AG10803 (cell line): ENCODE measurements at places on chromosomes 3 and 15.
A peak's percentile ranks its signal among the peaks of the same experiment; 100 is the strongest.

DNA sequence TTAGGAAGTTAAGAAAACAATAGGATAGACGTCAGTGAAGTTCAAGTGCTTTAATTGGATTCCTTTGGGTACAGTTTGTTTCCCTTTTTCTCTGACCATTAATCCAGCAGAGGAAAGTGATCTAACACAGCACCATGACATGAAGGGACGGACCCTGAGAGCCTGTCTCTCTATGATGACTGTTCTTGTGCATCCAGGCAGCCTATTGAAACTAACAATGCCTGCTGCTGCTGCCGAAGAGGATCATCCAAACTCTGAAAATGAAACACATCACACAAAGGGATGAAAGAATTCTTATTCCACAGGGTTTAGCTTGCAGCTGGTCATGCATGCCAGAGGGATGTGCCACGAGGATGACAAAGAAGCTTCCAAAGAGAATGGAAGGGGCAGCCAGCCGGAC lies 75.5 kb downstream of the ZBTB20 start:
- DNase-seq: peak; percentile 90

GRCh38 chr3:5002174-5002870 lies 23.1 kb downstream of the BHLHE40 start:
- DNase-seq: no peak

- DNase-seq: no peak
These were observed 657.0 kb upstream of the NAALADL2 start for GRCh38 chr3:174202116-174202515.

DNA sequence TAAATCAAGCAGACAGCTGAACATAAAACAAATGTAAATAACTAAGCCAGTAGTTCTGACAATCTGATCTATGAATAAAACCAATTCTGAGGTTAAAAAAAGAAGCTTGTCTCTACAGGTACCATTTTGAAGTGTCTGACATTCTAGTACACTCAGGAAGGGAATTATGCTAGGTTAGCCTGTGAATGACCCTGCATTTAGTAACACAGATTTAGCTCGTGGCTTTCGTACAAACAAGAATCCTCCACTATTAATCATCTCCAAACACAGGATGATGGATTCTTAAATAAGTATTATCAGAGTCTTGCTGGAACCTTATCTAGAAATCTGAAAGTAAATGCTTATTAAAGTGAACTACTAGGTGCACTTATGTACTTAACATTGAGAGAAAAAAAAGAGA lies 1120.1 kb downstream of the ROBO1 start:
- DNase-seq: no peak

DNA sequence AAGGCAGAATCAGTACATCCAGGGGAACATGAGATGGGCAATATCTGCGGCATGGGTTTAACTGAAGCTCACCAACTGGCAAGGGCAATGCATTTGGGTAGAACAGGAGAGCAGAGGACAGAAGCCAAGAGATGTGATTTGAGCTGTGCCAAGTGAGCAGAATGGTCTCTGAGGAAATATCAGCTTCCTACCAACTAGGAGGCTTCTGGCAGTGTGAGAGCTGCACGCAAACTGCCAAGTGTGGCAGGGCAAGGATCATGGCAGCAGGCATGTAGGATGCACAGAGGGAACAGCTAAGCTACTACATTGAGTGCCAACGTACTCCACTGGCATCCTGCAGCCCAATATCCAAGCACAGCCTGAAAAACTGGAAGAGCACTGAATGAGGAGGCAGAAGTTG lies 1036.5 kb downstream of the TUSC7 start:
- DNase-seq: no peak

- DNase-seq: peak; percentile 39
These were observed 19.4 kb upstream of the LMCD1 start for GRCh38 chr3:8482263-8482662.

DNA sequence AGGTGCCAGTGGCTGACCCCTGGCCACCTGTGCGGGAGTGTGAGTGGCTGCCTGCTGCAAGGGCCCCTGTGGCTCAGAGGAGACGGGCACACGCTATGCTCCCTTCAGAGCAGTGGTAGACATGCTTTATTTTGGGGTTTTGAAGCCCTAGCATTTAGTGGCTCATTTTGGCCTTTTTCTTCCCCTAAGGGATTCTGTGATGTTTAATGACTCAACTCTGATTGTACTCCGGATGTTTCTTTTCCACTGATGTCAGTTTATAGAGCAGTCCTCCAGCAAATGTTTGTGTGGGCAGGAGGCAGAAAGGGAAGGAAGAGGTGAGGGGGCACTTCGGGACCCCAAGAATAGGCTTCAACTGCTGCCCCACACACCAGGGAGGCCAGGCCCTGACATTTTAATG lies 288.9 kb upstream of the C2CD4B start:
- DNase-seq: peak; percentile 58

DNA sequence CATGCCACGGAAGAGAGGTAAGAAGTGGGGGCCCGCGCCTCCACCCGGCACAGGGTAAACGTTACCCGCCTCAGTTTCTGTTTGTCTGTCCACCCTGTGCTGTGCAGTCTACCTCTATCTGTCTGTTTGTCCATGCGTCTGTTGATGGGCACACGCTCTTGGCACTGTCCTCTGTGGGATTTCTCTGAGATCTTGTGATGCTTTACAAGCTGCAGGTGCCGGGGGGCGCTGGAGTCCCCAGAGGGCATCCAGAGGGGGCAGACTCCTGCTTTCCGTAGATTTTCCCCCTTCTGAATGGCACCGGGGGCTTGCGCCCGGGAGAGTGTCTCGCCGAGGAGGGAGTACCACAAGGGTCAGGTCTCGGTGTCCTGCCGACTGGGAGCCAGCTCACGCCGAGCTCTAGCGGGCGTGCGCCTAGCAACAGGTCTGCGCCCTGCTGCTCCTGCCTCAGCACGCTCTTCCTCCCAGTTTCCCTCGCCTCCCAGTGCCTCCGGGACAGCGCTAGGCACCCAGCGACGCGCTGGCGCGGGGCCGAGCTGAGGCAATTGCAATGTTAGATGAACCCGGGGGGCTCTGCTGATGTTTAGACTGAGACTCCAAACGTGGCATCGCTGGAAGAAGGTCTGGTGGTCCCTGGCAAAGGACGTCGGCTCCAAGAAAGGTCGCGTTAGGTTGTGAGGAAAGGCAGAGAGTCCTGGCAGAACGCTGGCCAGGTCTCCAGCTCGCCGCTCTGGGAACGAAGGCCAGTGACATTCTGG lies 667 bp downstream of the CEMIP start:
- no peak for DNase-seq

DNA sequence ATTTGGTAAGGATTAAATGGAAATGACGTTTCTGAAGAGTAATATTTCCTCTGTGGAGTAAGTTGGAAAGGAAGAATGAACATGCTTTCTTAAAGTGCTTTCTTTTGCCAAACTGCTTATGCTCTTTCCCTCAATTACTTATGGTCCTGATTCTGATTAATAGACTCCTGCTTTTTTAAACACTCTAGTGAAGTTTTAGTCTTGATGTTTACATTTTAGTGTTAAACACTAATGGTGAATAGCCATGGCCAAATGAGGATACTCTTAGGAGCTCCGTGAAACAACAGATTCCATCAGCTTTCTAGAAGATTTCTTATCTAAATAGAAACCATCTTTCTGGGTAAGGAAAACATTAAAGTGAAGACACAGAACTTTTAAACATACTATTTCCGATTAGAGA lies 117.6 kb downstream of the P3H2 start:
- no peak for DNase-seq

DNA sequence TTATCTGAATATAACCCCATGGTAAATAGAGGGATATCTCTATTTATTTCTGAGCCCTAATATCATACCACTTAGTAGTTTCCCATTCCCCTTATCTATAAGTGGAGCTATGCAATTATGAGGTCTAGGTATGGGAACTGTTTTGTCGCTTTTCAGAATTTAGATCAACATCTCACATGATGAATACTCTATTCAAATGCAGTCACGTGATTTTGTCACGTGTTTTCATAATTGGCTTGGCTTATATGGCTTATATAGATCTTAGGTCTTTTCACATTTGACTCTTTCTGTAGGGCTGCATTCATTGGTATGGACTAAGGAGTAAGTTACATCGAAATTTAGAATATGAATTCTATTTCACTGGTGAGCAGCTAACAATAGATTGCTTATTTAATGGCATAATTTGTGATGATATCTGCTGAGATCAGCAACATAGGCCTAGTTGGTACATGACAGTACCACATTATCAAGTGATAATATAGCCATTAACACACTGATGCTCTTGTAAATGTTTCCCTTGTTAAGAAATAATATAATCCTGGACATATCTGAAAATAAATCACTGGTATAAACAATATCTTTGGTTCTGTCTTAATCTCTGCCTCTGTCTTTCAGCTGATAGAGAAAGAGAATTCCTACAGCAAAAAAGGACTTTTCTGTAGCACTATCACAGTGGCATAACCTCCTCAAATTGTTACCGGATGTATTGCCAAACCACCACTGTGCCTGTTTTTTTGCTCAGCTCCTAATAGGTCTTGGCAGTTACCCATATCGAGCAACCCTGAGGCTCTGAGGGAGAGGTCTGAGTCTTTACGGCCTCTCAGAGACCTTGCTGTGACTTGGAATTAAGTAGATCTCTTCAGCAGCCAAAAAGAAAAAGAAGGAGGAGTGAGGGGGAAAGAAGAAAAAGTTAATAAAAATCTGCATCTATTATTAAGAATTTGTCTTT lies 357.1 kb downstream of the ZPLD1 start:
- peak; percentile 67 for DNase-seq

GRCh38 chr3:40911928-40912327 lies 287.4 kb upstream of the CTNNB1 start:
- DNase-seq: no peak

DNA sequence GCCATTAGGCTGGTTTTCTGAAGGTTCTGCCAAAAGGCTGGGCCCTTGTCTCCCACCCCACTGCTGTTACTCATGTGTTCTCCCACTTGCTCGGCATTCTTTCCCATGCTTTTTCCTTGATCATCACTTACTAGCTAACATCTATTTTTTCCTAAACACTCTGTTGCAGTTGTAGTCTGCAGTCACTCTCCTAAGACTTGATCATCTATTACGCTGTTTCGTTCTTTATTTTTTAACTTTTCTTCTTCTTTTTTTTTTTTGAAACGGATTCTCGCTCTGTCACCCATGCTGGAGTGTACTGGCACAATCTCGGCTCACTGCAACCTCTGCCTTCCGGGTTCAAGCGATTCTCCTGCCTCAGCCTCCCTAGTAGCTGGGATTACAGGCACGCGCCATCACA lies 176.3 kb downstream of the IGF1R start:
- DNase-seq: no peak

GRCh38 chr3:49158103-49158709 lies 7.9 kb downstream of the CCDC71 start:
- no peak for DNase-seq

DNA sequence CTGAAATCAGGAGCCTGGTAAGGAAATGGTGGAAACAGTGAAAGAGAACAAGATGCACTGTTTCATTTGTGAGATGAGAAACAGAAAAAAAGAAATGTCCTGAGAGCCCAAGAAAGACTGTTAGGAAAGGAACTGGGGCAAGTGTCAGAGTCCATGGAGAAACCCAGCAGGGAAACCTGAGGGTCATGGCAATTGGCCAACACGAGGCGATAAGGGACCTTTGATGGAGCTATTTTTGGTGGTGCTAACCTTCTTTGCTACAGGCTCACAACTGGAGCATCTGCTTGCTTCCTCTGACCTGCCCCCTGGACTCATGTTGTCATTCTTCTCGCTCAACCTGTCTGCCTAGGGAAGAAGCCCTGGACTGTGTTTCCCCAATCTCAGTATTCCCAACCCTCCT lies 4.2 kb upstream of the TMEM41A start:
- DNase-seq: no peak

GRCh38 chr3:31572236-31573004 lies 39.7 kb downstream of the STT3B start:
- no peak for DNase-seq

- peak; percentile 100 for DNase-seq
These were observed 18.1 kb downstream of the ANXA2 start for GRCh38 chr15:60379525-60380274.

DNA sequence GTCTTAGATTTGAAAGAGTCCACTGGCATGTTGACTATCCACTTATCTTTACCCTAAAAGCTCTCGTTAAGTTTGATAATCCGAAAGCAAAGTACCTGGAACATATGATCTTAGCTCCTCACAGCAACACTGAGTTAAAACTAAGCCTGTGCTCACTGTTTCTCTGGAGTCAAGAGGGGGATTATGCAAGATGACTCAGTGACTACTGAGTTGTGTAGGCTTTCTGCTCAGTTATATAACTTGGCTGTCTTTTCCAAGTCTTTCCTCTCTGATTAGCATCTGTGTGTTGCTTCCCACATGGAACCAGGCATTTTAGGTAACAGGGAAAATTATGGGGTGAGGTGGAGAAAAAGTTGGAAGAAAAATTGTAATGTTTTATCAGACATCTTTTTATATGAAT lies 31.2 kb upstream of the MYO5C start:
- DNase-seq: peak; percentile 46

GRCh38 chr3:152589644-152590043 lies 245.3 kb upstream of the P2RY1 start:
- no peak for DNase-seq

- no peak for DNase-seq
These were observed 3.9 kb upstream of the UCN2 start for GRCh38 chr3:48567500-48567899.

- DNase-seq: peak; percentile 21
These were observed 209.8 kb downstream of the PDCD6IP start for GRCh38 chr3:34008191-34008590.

DNA sequence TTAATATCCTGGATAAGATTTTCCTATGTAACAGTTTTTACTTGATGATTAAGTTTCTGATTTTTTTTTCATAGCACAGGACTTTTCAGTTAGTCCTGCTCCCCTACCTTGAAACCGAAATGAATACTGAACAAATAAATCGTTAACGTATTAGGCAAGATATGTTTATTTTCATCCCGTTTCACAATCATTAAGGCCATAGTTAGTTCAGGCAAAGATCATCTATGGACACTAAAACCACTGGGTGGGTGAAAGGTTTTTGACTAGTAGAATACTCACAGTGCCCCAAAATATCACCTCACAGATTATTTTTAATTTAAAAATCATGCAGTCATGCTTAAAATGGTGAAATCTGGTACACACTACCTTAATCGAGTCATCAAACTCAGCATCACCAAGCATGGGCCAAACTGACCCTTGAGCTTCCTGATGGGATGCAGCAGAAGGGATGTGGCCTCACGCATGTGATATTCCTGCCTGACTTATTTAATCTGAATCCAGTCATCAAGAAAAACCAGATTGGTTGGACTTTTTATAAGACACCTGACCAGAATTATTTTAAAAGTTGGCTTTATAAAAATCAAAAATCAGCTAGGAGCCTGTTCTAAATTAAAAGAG lies 365.0 kb downstream of the LPP start:
- DNase-seq: no peak
